ENCODE measurements at places on chromosomes 11 and 22.

DNA sequence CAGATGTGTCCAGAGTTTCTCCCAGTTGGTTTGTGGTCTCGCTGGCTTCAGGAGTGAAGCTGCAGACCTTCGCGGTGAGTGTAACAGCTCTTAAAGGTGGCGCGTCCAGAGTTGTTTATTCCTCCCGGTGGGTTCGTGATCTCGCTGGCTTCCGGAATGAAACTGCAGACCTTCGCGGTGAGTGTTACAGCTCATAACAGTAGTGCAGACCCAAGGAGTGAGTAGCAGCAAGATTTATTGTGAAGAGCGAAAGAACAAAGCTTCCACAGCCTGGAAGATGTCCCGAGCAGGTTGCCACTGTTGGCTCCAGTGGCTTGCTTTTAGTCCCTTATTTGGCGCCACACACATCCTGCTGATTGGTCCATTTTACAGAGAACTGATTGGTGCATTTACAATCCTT is 1.8 kb upstream of the PGA3 start:
- DNase-seq = no peak

DNA sequence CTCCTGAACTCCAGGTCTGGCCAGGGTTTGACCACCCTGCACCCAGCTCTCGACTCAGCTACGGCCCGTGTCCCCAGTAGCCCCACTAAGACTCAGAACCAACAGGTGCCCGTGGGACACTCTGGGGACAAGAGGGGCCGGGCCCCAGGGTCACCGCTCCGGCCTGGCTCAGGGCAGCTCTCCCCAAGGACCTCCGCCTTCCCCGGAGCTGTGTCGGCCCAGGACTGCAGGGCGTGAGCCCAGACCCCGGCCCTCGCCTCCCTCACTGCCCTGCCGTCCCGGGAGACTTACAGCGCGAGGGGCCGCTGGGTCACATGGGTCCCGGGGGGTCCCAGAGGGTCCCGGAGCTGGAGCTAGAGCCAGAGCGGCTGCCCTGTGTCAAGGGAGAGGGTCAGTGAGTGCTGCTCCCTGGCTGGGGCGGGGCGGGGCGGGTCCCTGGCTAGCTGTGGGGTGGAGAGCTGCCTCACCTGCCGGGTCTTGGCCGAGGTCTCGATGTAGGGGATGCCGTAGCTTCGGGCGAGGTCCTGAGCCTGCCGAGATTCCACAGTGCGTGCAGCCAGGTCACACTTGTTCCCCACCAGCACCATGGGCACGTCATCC is 2.3 kb downstream of the HRAS start:
- no peak for DNase-seq

DNA sequence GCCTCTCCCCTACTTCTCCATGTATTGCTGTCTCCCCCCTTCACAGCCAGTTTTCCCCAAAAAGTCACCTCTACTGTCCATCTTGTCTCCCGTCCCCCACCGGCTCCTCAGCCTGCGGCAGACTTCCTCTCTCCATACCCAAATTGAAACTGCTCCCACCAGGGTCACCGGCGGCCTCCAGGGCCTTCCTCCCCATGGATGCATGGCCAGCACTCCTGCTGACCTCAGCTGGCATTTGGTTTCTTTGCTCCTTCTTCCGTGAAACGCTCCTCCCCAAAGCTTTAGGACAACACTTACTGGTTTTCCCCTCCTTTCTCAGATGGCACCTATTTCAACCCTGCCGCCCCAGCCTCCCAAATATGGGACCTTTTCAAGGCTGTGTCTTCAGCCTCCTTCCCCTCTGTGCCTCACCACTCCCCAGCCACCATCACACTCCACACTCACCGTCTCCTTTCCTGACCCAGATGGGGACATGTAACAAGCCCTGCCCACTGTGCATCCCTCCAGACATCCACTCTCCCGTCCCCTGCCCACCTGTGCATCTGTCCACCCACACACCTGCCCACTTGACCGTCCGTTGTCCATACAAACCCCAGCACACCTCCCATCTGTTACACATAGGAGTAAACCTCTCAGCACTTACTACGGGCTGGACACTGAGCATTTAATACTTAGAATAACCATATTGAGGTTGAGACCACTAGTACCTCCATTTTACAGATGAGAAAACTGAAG is 21.5 kb upstream of the ACR start:
- no peak for DNase-seq

GRCh38 chr22:48666620-48667019 is 1161.1 kb downstream of the BRD1 start:
- no peak for DNase-seq

GRCh38 chr11:64498136-64498535 is 92.9 kb upstream of the SLC22A12 start:
- DNase-seq = no peak

- no peak for DNase-seq
Measured at GRCh38 chr11:125286486-125286885, 121.9 kb downstream of the PKNOX2 start.

DNA sequence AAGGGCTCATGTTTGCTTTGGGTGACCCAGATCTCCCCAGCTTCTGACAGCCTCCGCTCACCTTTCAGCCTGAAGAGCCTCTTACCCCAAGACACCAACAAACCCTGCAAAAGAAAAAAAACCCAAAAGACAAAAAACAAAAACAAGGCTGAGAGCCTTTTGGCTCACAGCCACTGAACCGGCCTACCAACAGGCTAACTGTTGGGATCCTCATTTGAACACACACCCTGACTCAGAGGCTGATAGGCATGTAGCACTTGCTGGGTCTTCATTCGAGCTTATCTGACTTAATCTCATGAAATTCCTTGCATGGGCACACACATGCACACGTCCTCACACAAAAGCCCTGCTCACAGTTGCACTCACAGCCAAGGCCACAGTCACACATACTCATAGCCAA is 22.9 kb upstream of the TSKU start:
- DNase-seq = no peak

- DNase-seq = no peak
Measured at GRCh38 chr11:62157603-62158002, 32.4 kb upstream of the SCGB1D1 start.

- DNase-seq = no peak
Measured at GRCh38 chr22:29997516-29997915, 82.7 kb upstream of the HORMAD2 start.

- peak; percentile 42 for DNase-seq
Measured at GRCh38 chr22:39808081-39808480, 85.5 kb downstream of the ENTHD1 start.

DNA sequence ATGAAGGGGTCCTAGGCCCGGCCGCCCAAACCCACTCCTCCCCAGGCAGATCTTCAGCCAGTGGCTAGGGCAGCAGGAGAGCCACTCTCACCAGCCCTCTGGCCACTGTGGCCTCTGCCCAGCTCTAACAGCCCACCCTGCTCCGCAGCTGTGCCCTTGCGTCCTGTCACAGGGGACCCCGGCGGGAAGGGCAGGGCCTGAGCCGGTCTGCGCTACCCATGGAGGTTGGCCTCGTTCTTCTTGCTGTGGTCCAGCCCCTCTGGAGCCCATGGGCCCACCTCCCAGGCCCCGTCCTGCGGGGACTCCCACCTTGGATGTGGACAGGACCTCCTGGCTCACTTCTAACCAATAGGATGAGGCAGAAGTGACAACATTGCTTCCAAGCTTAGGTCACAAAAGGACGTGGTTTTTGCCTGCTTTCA is 38.3 kb upstream of the TH start:
- DNase-seq = no peak

DNA sequence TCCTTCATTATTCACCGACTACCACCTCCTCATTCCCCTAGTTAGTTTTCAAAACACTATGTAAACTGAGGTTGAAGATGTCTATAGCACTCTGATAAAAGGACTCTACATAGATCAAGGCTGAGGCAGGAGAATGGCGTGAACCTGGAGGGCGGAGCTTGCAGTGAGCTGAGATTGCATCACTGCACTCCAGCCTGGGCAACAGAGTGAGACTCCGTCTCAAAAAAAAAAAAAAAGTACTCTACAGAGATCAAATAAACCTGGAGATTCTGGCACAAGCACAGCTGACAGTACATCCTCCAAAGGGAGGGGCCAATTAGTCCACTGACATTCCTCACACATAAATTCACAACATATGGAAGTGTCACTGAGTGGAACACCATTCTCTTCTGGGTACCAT is 31.0 kb downstream of the TSG101 start:
- no peak for DNase-seq

- DNase-seq = peak; percentile 89
Measured at GRCh38 chr11:118398791-118399559, 2.4 kb upstream of the ATP5MG start.

- DNase-seq = no peak
Measured at GRCh38 chr22:46451741-46452140, 85.7 kb downstream of the CELSR1 start.

DNA sequence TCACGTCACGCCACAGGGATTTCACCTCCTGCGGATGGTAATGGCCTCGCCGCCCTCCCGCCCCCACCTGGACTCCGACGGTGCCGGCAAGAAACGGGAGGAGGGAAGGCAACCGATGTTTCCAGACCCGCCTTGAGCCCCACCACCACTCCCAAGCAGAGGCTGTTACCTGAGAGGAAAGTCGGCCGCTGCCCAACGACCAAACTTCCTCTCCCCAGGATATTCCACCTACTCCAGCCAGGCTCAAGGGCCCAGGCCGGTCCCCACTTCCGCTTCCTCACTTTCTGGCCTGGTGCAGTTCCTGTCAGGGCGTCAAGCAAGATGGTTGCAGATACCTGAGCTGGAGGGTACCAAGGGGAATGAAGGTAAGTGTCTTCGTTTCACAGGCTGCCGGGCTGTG is at the start of gene ENTHD1:
ENTHD1 (minus strand) TSS at position 235 of the 400 bp plus-strand sequence. CDS start 6,012 bp downstream, outside the sequence.
- no peak for DNase-seq
